ENCODE measurements at places on chromosomes 5 and 9.

DNA sequence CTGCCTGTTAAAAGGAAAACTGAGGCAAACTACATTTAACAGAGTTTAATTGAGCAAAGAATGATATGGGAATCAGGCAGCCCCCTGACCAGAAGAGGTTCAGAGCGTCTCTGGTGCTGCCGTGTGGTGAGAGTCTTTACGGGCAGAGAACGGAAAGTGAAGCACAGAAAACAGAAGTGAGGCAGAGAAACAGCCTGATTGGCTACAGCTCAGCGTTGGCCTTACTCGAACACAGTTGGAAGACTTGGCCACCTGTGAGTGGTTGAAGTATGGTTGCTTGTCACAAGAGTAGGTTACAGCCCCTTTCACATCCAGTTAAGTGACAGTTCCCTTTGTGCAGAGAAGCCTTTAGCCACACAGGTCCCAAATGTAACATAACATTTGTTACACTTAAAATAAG, 16.9 kb upstream of the FBP1 start:
- no peaks in the 10 kb centered on the region for H3K27me3 ChIP-seq
- no peaks in the 10 kb centered on the region for H3K36me3 ChIP-seq
- no peak for DNase-seq
- H3K4me1 ChIP-seq: no peaks in the 10 kb centered on the region

- no peaks in the 10 kb centered on the region for H3K4me1 ChIP-seq
- no peak overlapping the region for H3K27ac ChIP-seq
- H3K4me3 ChIP-seq: no peak overlapping the region
- H3K27me3 ChIP-seq: no peaks in the 10 kb centered on the region
- H3K36me3 ChIP-seq: no peaks in the 10 kb centered on the region
Measured at GRCh38 chr9:2919347-2919746, 75.5 kb upstream of the PUM3 start.

DNA sequence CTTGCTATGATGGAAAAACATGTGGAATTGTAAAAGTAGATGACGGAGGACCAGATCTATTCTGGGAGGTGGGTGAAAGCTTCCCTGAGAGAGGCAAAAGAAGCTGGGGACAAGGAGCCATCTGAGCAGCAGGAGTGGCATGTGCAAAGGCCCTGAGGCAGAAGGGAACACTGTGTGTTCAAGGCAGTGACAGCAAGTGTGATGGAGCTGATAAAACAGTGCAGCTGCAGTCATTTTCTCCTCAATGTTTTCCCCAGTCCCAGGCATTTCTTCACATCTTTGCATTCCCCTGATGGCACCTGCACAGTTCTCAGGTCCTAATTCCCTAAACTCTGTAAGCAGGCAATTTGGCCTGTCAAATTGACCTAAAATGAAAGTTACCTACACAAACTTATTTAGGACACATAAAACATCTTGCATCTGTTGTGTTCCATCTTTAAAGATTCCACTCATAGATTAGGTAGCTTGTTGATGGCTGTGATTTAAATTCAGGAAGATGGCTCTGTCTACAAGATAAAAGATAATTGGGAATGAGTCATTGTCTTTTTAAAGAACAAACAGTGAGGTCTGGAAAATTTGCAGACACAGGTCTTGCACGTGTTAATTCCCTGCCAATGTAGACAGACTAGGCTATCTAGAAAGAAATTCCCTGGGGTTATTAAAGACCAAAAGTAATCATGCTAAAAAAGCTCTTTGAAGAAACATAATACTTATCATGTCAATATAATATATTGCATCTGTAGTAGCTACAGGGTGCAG, 289.6 kb upstream of the SGCD start:
- no peak for DNase-seq
- no peak overlapping the region for H3K4me3 ChIP-seq
- H3K27ac ChIP-seq: peak overlapping the region; percentile 93
- peaks cover 4% of the 10 kb centered on the region for H3K4me1 ChIP-seq
- H3K27me3 ChIP-seq: no peaks in the 10 kb centered on the region

DNA sequence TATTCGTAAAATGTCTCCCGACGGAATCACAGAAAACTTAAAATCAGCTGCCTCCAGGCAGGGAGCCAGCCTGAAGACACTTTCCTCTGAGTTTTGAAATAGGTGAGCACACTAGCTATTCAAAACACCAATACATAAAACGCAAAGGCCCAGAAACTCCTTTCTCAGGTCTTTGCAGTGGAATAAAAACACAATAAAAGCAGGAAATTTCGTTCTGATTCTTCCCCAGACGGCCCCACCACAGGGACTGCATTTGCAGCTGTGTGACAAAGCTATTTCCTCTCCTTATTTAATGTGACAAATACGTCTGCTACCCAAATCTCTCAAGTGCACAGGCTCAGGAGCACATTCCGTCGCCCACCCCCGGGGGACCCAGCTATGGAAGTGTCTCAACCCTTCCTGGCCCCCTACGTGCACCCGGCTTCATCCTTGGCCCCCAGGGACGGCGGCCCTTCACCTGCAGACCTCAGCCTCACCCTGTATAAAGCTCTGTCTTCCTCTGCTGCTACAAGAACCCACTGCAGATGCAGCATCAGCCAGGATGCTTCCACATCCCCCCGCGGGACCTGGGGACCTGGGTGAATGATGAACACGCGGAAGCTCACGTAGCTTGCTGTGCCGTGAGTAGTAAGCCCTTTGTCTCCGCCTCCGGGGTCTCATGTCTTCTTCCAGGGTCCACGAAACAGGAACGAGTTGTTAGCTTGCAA, 24.9 kb downstream of the AHRR start:
- H3K27me3 ChIP-seq: no peaks in the 10 kb centered on the region
- no peak overlapping the region for H3K4me3 ChIP-seq
- no peak for DNase-seq
- no peaks in the 10 kb centered on the region for H3K36me3 ChIP-seq

DNA sequence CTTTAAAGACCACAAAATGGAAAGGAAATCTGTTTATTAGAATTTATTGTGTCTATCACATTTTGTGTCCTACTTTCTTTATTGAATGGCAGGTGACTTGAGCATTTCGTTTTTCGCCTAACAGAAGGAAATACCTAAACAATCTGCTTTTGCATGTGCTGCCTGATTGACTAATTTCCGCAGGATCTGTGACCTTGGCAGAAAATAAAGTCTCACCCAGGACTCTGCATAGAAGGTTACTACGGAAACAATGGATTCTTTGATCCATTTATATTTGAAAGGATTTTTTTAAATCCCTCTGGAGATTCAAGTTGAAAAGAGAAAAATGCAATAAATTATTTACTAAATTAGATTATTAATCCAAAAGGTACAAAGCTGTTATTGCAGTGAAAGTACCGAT, 61.0 kb upstream of the CAST start:
- no peak for DNase-seq
- no peaks in the 10 kb centered on the region for H3K4me1 ChIP-seq
- no peaks in the 10 kb centered on the region for H3K36me3 ChIP-seq

- no peaks in the 10 kb centered on the region for H3K27me3 ChIP-seq
- no peak overlapping the region for H3K27ac ChIP-seq
- no peaks in the 10 kb centered on the region for H3K36me3 ChIP-seq
- peaks cover under 1% of the 10 kb centered on the region for H3K4me1 ChIP-seq
- no peak for DNase-seq
- no peak overlapping the region for H3K4me3 ChIP-seq
Measured at GRCh38 chr5:123429221-123429954, 6.2 kb upstream of the CEP120 start.

DNA sequence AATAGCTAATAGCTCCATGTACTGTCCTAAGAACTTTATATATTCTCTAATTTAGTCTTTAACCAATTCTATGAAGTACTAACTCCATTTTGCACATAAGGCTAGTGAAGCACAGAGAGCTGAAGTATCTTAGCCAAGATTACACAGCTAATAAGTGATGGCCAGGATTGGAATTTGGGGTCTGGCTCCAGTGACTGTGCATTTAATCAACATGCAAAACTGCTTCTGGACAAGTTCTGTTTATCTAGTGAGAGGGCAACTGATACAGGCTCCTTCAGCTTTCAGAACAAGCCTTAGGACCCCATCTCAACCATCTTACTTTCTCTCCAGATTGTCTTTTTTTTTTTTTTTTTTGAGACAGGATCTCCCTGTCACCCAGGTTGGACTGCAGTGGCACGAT, 21.3 kb downstream of the SLC25A25 start:
- no peaks in the 10 kb centered on the region for H3K27me3 ChIP-seq
- peaks cover 20% of the 10 kb centered on the region for H3K4me1 ChIP-seq
- no peaks in the 10 kb centered on the region for H3K36me3 ChIP-seq
- no peak overlapping the region for H3K27ac ChIP-seq
- H3K4me3 ChIP-seq: no peak overlapping the region

- peak overlapping the region; percentile 64 for H3K27ac ChIP-seq
- no peak overlapping the region for H3K4me3 ChIP-seq
- no peaks in the 10 kb centered on the region for H3K27me3 ChIP-seq
Measured at GRCh38 chr5:56415356-56415765, 182.2 kb upstream of the ANKRD55 start.

GRCh38 chr5:10699281-10699874, 61.7 kb downstream of the DAP start:
- no peak for DNase-seq
- H3K4me3 ChIP-seq: no peak overlapping the region

DNA sequence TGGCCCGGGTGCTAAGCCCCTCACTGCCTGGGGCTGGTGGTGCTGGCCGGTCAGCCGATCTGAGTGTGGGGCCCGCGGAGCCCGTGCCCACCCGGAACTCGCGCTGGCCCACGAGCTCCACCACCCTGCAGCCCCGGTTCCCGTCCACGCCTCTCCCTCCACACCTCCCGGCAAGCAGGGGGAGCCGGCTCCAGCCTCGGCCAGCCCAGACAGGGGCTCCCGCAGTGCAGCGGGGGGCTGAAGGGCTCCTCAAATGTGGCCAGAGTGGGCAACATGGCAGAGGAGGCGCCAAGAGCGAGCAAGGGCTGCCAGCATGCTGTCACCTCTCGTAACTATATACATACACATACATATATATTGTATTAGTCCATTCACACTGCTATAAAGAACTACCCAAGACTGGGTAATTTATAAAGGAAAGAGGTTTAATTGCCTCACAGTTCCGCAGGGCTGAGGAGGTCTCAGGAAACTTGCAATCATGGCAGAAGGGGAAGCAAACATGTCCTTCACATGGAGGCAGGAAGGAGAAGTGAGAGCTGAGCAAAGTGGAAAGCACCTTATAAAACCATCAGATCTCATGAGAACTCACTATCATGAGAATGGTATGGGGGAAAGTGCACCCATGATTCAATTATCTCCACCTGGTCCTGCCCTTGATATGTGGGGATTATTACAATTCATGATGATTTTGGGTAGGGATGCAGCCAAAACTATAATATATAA, 56.8 kb downstream of the LIX1 start:
- H3K4me1 ChIP-seq: no peaks in the 10 kb centered on the region
- H3K36me3 ChIP-seq: no peaks in the 10 kb centered on the region
- no peak overlapping the region for H3K27ac ChIP-seq
